ENCODE measurements at places on chromosomes 12 and 14. TPM values are rescaled to one million over a fixed set of nuclear protein-coding genes. Genes with fewer than 3 reads are reported as not detected.

- no peaks in the 10 kb centered on the region for H3K4me1 ChIP-seq
- H3K36me3 ChIP-seq: no peaks in the 10 kb centered on the region
- H3K27me3 ChIP-seq: no peaks in the 10 kb centered on the region
- H3K4me3 ChIP-seq: no peak overlapping the region
- H3K27ac ChIP-seq: no peak overlapping the region
These were observed 65.2 kb downstream of the ACSS3 start for GRCh38 chr12:81143057-81143456.

DNA sequence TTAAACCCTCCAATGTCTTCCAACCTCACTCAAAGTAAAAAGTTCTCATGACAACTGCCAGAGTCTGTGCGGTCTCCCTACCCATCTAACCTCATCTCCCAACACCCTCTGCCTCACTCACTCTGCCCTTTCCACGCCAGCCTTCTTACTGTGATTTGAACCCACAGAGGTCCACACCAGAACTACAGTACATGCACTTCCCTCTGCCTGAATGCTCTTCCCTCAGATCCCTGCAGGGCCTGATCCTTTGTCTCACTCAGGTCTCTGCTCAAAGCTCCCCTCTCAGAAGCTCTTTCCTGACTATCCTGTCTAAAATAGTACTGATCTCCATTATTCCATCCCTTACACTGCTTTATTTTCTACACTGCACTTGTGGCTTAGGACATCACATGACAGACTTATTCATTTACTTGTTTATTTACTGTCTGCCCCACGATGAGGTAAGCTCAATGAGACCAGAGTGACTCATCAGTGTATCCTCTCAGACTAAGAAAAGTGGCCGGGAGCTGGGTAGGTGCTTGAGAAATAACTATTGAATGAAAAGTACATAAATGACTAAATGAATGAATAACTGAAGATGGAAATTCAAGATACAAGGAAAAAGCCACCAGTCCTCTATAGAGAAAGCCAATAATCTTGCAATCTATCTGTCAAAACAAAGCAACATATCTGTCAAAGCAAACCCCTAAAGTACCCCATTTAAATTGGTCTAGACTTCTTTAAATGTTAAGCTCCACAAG, 17.1 kb downstream of the POMT2 start:
- no peaks in the 10 kb centered on the region for H3K27me3 ChIP-seq
- peak overlapping the region; percentile 79 for H3K27ac ChIP-seq
- DNase-seq: no peak
- H3K36me3 ChIP-seq: peaks cover 5% of the 10 kb centered on the region
- no peak overlapping the region for H3K4me3 ChIP-seq

Gene PPP1R36
- total RNA-seq: 1.3 TPM

- DNase-seq: no peak
- no peak overlapping the region for H3K4me3 ChIP-seq
- H3K27ac ChIP-seq: no peak overlapping the region
- no peaks in the 10 kb centered on the region for H3K27me3 ChIP-seq
These were observed 31.9 kb downstream of the USP15 start for GRCh38 chr12:62291864-62292760.

- no peak overlapping the region for H3K4me3 ChIP-seq
- H3K4me1 ChIP-seq: peaks cover 19% of the 10 kb centered on the region
- DNase-seq: no peak
- no peak overlapping the region for H3K27ac ChIP-seq
- no peaks in the 10 kb centered on the region for H3K36me3 ChIP-seq
These were observed 130.1 kb upstream of the NEDD1 start for GRCh38 chr12:96776908-96777307.

DNA sequence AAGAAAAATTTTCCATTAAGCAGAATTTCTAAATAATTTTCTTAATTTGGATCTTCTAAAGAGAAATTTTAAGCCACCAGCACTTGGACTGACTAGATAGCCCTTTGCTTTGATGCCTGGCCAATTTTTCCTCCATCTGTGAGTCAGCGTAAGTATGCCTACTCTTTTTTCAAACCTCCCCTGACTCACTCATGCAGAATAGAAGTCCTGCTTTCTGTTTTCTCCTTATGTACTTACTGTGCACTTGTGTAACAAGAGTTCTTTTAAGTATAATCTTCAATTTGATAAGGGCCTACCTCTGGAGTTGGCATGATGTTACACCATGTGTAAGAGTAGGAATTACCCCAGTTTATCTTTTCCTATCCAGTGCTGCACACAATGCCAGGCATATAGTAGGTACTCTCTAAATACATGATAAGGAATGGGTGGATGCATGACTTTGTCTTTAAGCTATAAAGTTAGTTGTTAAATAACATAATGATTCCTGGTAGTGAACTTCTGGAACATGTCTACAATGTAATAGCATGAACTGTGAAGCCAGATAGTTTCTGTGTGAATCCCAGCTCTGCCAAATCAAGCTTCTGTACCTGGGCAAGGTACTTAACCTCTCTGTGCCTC, 329.6 kb downstream of the TMTC2 start:
- peaks cover 2% of the 10 kb centered on the region for H3K4me1 ChIP-seq
- no peak overlapping the region for H3K27ac ChIP-seq
- DNase-seq: no peak
- H3K4me3 ChIP-seq: no peak overlapping the region
- H3K36me3 ChIP-seq: peaks cover 2% of the 10 kb centered on the region
- H3K27me3 ChIP-seq: no peaks in the 10 kb centered on the region

DNA sequence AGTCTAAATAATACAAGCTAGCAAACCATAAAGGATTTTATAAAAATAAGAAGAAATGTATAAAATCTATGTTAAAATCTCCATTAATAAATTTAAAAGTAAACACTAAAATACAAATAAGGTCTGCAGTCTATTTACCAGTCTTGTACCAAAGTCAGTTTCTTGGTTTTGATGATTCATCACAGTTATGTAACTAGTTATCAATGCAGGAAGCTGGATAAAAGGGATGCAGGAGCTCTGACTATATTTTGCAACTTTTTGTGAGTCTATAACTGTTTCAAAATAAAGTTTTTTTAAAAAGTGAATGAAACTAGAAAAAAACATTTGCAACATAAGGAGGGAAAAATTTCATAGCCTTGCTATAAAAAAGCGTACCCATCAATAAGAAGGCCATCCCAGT, 151.5 kb downstream of the DERA start:
- no peaks in the 10 kb centered on the region for H3K36me3 ChIP-seq
- H3K27ac ChIP-seq: no peak overlapping the region
- H3K27me3 ChIP-seq: no peaks in the 10 kb centered on the region
- no peaks in the 10 kb centered on the region for H3K4me1 ChIP-seq
- H3K4me3 ChIP-seq: no peak overlapping the region

Gene DPF3
- 5.3 TPM for total RNA-seq

DNA sequence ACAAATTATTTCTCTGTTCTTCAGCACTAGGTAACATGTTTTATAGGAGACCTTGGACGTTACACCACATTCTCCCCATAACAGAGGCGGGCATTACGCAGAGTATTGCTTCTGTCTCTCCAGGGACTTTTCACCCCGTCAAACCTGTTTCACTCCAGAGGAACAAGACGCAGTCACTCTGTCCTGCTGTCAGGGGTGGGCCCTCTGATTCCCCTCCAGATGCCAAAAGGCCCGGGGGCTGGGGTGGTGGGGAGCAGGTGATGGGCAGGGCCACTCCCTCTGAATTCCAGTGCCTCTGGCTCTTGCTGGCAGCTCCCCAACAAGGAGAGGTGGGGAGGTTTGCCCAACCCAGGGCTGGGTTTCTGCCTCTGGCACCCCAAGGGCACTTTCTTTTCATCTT, 71.9 kb downstream of the NTF3 start:
- no peak overlapping the region for H3K27ac ChIP-seq
- H3K4me3 ChIP-seq: no peak overlapping the region
- peaks cover 5% of the 10 kb centered on the region for H3K27me3 ChIP-seq
- no peaks in the 10 kb centered on the region for H3K4me1 ChIP-seq
- DNase-seq: no peak

GRCh38 chr14:102558556-102558955, 33.9 kb upstream of the RCOR1 start:
- no peaks in the 10 kb centered on the region for H3K4me1 ChIP-seq
- H3K36me3 ChIP-seq: no peaks in the 10 kb centered on the region
- H3K27ac ChIP-seq: no peak overlapping the region
- no peaks in the 10 kb centered on the region for H3K27me3 ChIP-seq

- no peak overlapping the region for H3K4me3 ChIP-seq
- no peaks in the 10 kb centered on the region for H3K4me1 ChIP-seq
- no peaks in the 10 kb centered on the region for H3K36me3 ChIP-seq
- H3K27me3 ChIP-seq: no peaks in the 10 kb centered on the region
These were observed 83.7 kb downstream of the TMTC3 start for GRCh38 chr12:88225776-88226175.

Gene LIN52
- 10.4 TPM for total RNA-seq

DNA sequence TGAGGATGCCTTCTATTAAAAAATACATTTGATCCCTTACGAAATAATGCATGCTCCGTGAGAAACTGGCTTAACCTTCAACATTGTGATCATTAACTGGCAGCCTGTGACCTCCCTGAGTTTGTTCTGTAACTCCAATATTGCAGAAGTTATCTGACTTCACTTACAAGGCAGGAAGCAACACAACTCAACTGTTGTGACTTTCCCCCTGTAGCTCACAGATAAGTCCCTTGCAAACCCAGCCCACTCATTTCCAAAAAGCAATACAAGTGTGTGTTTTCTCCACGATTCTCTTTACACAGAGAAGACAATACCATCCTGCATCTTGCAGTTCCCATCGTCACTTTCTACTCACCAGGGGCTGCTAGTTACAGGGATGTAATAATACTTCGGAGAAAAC, 304.7 kb upstream of the TMEM132C start:
- no peak for DNase-seq
- H3K4me3 ChIP-seq: no peak overlapping the region
- H3K4me1 ChIP-seq: peaks cover 2% of the 10 kb centered on the region
- H3K36me3 ChIP-seq: no peaks in the 10 kb centered on the region
- H3K27ac ChIP-seq: no peak overlapping the region

DNA sequence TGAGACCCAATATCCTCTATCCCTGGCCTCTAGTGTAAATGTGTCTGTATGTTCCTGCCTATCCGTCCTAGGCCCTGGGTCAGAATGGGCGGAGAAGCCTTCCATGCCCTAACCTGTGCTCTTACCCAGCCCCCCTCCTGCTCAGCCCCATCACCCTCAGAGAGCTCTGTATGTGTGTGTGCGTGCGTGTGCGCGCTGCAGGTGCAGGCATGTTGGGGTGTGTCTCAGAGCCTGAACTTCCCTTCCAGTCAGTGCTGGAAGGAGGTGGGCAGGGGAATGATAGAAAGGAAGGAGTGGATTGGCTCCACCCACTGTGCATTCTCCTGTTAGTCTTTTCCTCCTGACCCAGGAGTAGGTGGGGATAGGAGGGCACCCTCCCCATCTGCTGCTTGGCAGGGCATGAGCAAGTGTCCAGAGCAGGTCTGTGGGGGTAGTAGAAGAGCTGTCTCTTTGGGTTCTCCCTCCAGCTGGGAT, 7.2 kb downstream of the NAB2 start:
- no peak overlapping the region for H3K4me3 ChIP-seq
- peaks cover 32% of the 10 kb centered on the region for H3K36me3 ChIP-seq
- peaks cover 34% of the 10 kb centered on the region for H3K4me1 ChIP-seq
- H3K27ac ChIP-seq: no peak overlapping the region
- H3K27me3 ChIP-seq: no peaks in the 10 kb centered on the region
- DNase-seq: peak; percentile 70

- H3K27ac ChIP-seq: no peak overlapping the region
- DNase-seq: no peak
- no peaks in the 10 kb centered on the region for H3K4me1 ChIP-seq
- H3K27me3 ChIP-seq: peaks cover 3% of the 10 kb centered on the region
- H3K36me3 ChIP-seq: no peaks in the 10 kb centered on the region
- no peak overlapping the region for H3K4me3 ChIP-seq
These were observed 90.4 kb downstream of the ARMH4 start for GRCh38 chr14:58061581-58061980.

GRCh38 chr12:56600753-56601152, 29.4 kb downstream of the BAZ2A start:
- H3K4me1 ChIP-seq: no peaks in the 10 kb centered on the region
- no peaks in the 10 kb centered on the region for H3K27me3 ChIP-seq
- no peak overlapping the region for H3K4me3 ChIP-seq
- no peak overlapping the region for H3K27ac ChIP-seq

DNA sequence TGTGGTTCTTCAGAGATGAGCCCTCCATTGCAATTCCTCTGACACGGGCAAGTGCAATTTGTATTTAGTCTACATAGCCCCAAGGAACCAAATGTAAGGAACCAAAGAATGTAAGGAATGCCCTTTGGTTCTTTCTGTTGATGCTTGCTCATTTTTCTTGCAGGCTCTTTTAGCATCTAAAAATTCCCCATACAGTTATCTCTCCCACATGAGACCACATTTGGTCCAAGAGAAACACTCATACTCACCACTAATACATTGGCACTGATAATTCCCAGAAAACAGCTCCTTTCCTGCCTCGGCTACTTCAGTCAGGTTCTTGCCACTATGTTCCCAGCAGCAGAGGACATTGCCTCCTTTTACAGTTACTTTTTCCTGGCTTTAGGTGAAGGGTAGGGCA, 332.6 kb downstream of the AEBP2 start:
- H3K4me3 ChIP-seq: no peak overlapping the region
- no peaks in the 10 kb centered on the region for H3K27me3 ChIP-seq
- DNase-seq: no peak
- peaks cover 28% of the 10 kb centered on the region for H3K4me1 ChIP-seq
- H3K27ac ChIP-seq: peak overlapping the region; percentile 81

GRCh38 chr12:73531752-73532151, 1005.9 kb upstream of the ATXN7L3B start:
- H3K4me3 ChIP-seq: no peak overlapping the region
- H3K27ac ChIP-seq: no peak overlapping the region
- no peaks in the 10 kb centered on the region for H3K4me1 ChIP-seq

Gene SDR39U1
- total RNA-seq: 54.6 TPM

GRCh38 chr12:51868821-51869495, 18.9 kb upstream of the ANKRD33 start:
- peak overlapping the region; percentile 66 for H3K4me3 ChIP-seq
- H3K4me1 ChIP-seq: peaks cover 49% of the 10 kb centered on the region
- peaks cover 5% of the 10 kb centered on the region for H3K27me3 ChIP-seq
- no peak overlapping the region for H3K27ac ChIP-seq
- DNase-seq: no peak

DNA sequence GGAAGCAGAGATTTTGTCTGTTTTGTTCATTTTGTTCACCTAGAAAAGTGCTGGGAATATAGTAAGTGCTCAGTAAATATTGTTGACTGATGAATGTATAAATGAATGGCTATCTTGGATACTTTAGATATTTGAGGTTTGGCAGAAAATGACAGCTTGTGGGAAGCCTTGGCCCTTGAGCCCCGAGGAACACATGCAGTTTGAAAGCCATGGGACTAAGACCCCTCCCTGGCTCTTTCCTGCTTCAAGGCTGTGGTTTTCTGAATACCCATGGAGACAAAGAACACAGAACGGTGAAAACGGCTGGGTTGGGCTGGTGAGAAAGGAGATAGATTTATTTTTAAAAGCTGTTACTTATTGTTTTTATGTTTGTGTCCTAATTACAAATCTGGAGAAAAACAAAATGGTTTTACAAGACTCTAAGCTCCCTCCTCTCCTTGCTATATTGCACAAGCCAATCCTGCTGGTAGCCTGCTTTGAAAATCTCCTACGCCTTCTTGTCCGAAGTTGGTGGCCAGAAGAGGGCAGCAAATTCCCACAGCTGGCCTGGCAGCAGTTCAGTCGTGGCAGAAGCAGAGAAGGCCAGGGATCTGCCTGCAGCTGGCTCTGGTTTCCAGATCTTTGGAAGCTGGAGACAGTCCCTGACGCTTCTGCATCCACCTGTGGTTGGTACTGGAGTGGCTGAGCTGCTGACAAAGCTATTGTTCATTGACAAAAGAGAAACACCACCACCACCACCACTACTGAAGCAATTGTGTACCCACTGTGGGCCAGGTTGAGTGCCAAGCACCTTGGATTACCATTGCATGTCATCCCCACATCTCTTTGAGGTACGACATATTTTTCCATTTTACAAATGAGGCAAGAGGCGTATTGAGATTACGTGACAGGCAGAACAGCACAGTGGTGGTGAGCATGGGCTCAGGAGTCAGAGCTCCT, 5.2 kb upstream of the KRT85 start:
- H3K4me3 ChIP-seq: no peak overlapping the region
- H3K27me3 ChIP-seq: peaks cover 39% of the 10 kb centered on the region

Gene FIGNL2
- 0.08 TPM for total RNA-seq

Gene KIF26A
- 4.5 TPM for total RNA-seq

All from osteocyte (in vitro differentiated cells).